ENCODE measurements at places on chromosomes 2 and 18.

DNA sequence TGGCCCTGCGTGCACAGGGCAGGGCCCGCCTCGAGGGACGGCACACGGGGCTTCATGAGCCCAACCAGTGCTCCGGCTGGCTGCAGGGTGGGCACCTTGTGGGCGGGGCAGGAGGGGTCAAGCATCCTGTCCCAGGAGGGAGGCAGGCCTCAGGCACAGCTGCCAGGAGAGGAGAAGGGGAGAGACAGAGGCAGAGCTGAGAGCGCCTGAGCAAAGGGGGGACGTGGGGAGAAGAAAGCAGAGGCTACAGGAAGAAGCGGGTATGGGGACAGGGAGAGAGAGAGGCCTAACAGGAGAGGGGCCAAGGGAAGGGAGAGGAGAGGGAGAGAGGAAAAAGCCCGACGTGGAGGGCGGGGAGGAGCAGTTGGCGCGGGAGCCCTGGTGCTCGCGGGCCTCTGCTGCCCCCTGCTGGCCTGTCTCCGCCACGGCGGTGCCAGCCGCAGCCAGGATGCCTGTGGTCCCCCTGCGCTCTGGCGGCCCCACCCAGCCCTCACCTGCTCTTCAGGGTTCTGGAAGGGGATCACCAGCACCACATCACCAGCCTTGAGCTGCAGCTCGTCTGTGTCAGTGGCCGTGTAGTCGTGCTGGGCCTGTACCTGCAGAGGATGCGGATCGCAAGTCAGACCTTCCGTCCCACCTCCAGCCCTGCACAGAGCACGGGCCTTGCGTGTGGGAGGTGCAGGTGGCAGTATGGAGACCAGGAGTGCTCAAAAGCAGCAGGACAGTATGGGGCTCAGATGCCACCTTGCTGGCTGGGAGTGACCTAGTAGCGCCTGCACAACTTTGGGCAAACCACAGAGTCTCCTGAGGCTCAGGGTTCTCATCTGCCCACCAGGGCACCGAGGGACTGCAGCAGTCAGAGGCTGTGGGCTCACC lies 56.8 kb downstream of the BIN1 start:
- DNase-seq = peak; percentile 65
- peaks cover 24% of the 10 kb centered on the region for H3K36me3 ChIP-seq
- no peaks in the 10 kb centered on the region for H3K4me1 ChIP-seq

DNA sequence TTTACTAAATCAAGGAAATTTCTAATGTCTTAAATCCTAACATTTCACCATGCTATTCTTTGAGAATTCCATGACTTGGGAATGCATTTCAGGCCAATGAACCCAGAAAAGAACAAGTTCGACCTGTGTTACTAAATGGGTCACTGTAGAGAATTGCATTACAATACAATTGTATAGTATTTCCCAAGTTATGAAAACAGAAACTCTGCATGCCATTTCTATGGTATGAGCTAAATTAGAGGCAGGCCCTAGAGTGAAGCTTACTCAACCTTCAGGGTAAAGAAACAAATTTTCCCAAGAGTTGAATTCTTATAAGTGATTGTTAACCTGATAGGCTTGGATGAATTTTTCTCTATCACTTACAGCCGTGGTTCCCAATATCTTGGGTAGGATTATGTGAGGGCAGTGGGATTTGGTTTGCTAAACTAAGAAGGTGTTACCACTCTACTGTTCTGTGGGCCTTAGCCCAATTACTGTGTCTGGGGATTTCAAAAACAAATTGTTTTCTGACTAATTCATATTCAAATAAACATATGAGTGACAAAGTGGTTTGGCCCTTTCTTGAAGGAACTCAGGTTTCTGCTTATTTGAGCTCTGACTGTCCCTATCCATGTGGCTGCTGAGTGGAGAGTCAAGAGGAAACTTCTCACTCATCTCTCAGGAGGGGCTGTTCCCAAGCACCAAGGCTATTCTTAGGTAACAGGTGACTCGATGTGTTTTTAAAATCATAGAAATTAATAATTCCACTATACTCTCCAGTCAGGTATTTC lies 11.2 kb upstream of the SERPINB7 start:
- H3K4me1 ChIP-seq = no peaks in the 10 kb centered on the region
- no peaks in the 10 kb centered on the region for H3K36me3 ChIP-seq
- DNase-seq = no peak
- H3K27ac ChIP-seq = no peak overlapping the region

DNA sequence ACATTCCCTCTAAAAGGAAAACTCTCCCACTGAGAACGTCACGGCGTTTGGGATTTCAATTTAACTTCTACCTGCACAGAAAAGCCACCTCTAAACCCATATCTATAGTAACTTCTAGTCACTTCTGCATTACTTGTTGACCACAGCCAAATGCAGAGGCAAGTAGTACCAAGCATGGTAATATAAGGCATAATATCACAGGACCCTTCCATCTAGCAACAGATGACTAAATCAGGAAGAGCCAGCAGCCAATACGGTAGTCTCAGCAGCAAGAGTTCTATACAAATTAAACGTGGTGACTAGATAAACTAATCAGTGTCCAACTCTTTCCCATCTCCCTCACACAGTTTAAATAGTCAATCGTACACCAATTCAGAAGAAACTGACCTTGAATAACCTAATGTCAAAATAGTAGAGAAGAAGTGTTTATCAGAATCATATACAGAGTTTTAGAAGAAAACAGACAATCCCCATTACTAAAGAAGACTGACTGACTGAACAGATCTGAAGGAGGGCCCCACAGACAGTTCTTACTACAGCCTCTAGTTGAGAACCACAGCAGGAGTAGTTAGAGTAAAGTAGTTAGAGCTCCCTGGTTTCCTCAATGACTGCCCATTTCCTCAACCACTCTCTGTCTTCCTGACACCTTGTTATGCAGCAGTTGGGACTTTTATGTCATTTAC lies 30.0 kb downstream of the MEMO1 start:
- no peaks in the 10 kb centered on the region for H3K27me3 ChIP-seq
- H3K36me3 ChIP-seq = peaks cover 2% of the 10 kb centered on the region
- H3K4me3 ChIP-seq = no peak overlapping the region
- H3K4me1 ChIP-seq = peaks cover 16% of the 10 kb centered on the region
- DNase-seq = peak; percentile 85

GRCh38 chr2:200348897-200349563 lies 42.5 kb downstream of the SPATS2L start:
- no peaks in the 10 kb centered on the region for H3K36me3 ChIP-seq
- H3K27ac ChIP-seq = no peak overlapping the region
- H3K4me1 ChIP-seq = no peaks in the 10 kb centered on the region
- no peak for DNase-seq
- H3K27me3 ChIP-seq = no peaks in the 10 kb centered on the region

- H3K4me1 ChIP-seq = no peaks in the 10 kb centered on the region
- no peak overlapping the region for H3K27ac ChIP-seq
- H3K27me3 ChIP-seq = no peaks in the 10 kb centered on the region
- H3K36me3 ChIP-seq = peaks cover 9% of the 10 kb centered on the region
These were observed 67.8 kb downstream of the ABCG8 start for GRCh38 chr2:43906448-43907109.

DNA sequence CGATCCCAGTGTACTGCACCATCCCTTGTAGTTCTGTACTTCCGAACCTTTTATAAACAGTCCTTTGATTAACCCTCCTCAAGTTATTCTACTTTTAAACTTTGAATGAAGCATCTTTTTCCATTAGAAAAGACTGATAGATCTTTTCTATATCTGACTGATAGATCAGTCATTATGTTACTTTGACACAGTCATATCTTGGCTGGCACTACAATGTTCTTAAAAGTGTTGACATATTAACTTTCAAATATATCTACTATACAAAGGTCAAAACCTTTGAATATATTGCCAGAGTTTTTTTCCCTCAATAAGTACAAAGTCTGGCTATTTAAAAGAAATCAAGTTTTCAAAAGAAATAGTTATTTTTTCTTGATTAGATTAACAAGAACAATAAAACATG lies 35.4 kb upstream of the NABP1 start:
- no peak for DNase-seq
- no peak overlapping the region for H3K27ac ChIP-seq
- H3K4me1 ChIP-seq = peaks cover 12% of the 10 kb centered on the region
- no peak overlapping the region for H3K4me3 ChIP-seq
- no peaks in the 10 kb centered on the region for H3K27me3 ChIP-seq
- no peaks in the 10 kb centered on the region for H3K36me3 ChIP-seq

- H3K4me3 ChIP-seq = no peak overlapping the region
- no peaks in the 10 kb centered on the region for H3K4me1 ChIP-seq
- DNase-seq = no peak
- H3K27ac ChIP-seq = no peak overlapping the region
- H3K36me3 ChIP-seq = no peaks in the 10 kb centered on the region
- no peaks in the 10 kb centered on the region for H3K27me3 ChIP-seq
These were observed 178.0 kb downstream of the ASXL3 start for GRCh38 chr18:33755931-33756560.

GRCh38 chr18:46156124-46156745 lies 52.0 kb downstream of the HAUS1 start:
- H3K4me1 ChIP-seq = peaks cover 18% of the 10 kb centered on the region
- H3K4me3 ChIP-seq = no peak overlapping the region
- no peak for DNase-seq
- H3K27me3 ChIP-seq = no peaks in the 10 kb centered on the region
- H3K36me3 ChIP-seq = no peaks in the 10 kb centered on the region

- H3K36me3 ChIP-seq = peaks cover 43% of the 10 kb centered on the region
- DNase-seq = no peak
- H3K4me1 ChIP-seq = no peaks in the 10 kb centered on the region
- H3K27ac ChIP-seq = no peak overlapping the region
- H3K27me3 ChIP-seq = no peaks in the 10 kb centered on the region
- no peak overlapping the region for H3K4me3 ChIP-seq
These were observed 17.1 kb downstream of the MXD1 start for GRCh38 chr2:69931832-69932595.

- H3K27me3 ChIP-seq = no peaks in the 10 kb centered on the region
- no peaks in the 10 kb centered on the region for H3K36me3 ChIP-seq
- H3K4me1 ChIP-seq = no peaks in the 10 kb centered on the region
- DNase-seq = no peak
- no peak overlapping the region for H3K4me3 ChIP-seq
These were observed 31.7 kb upstream of the EIF2AK3 start for GRCh38 chr2:88658881-88659537.

GRCh38 chr2:140422759-140423158 lies 1642.6 kb upstream of the NXPH2 start:
- H3K4me1 ChIP-seq = no peaks in the 10 kb centered on the region
- H3K36me3 ChIP-seq = no peaks in the 10 kb centered on the region
- H3K4me3 ChIP-seq = no peak overlapping the region
- H3K27me3 ChIP-seq = no peaks in the 10 kb centered on the region

- no peaks in the 10 kb centered on the region for H3K27me3 ChIP-seq
- DNase-seq = no peak
- peaks cover 3% of the 10 kb centered on the region for H3K4me1 ChIP-seq
- H3K36me3 ChIP-seq = peaks cover 2% of the 10 kb centered on the region
These were observed 263.8 kb downstream of the PHLPP1 start for GRCh38 chr18:62979176-62979575.

DNA sequence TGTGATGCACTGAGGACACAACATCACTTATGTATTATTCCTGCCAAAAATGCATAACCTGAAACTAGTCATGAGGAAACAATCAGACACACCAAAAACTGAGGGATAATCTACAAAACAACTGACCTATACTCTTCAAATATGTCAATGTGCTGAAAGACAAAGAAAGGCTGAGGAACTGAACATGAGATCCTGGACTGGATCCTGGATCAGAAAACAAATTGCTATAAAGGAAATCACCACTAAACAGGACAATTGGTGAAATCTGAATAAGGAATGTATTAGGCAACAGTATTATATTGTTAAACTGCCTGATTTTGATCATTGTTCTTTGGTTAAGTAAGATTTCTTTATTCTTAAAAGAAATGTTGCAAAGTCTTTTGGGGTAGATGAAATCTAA lies 28.8 kb downstream of the CUL3 start:
- no peak overlapping the region for H3K27ac ChIP-seq
- H3K27me3 ChIP-seq = no peaks in the 10 kb centered on the region
- peaks cover 13% of the 10 kb centered on the region for H3K4me1 ChIP-seq
- H3K36me3 ChIP-seq = peaks cover 19% of the 10 kb centered on the region
- H3K4me3 ChIP-seq = no peak overlapping the region
- no peak for DNase-seq

DNA sequence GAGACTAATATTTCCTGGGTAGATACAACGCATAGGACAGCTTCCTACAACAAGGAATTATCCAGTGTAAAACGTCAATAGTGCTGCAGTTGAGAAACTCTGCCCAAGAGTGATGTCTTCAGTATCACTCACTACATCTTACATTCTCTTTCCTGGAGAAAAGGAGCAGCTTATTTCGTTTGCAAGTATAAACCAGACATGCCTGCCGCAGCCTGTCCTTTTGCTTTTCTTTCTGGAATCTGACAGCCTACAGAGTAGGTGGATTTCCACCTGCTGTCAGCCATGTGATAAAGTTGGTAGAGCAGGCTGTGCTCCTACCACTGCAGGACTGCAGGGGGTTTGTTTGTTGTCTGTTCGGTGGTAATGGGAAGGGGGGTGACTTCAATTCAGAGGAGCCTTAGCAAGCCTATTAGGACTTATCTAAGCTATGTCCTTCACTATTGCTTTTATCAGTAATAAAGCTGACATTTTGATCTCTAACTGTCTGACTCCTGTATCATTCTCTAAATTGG lies 439.1 kb downstream of the GRB14 start:
- H3K4me3 ChIP-seq = no peak overlapping the region
- H3K4me1 ChIP-seq = no peaks in the 10 kb centered on the region
- no peaks in the 10 kb centered on the region for H3K27me3 ChIP-seq
- no peak for DNase-seq
- no peaks in the 10 kb centered on the region for H3K36me3 ChIP-seq

GRCh38 chr18:64052772-64053171 lies 82.9 kb downstream of the SERPINB8 start:
- no peaks in the 10 kb centered on the region for H3K27me3 ChIP-seq
- no peak overlapping the region for H3K27ac ChIP-seq
- no peak for DNase-seq

GRCh38 chr2:15761910-15762309 lies 170.2 kb downstream of the DDX1 start:
- DNase-seq = no peak
- H3K36me3 ChIP-seq = no peaks in the 10 kb centered on the region
- no peak overlapping the region for H3K27ac ChIP-seq

GRCh38 chr2:54569745-54570301 lies 113.7 kb downstream of the SPTBN1 start:
- H3K27ac ChIP-seq = peak overlapping the region; percentile 93
- peak; percentile 55 for DNase-seq
- peak overlapping the region; percentile 27 for H3K4me3 ChIP-seq

- no peak overlapping the region for H3K4me3 ChIP-seq
- no peak overlapping the region for H3K27ac ChIP-seq
- H3K36me3 ChIP-seq = peaks cover 24% of the 10 kb centered on the region
These were observed 163.1 kb upstream of the WDSUB1 start for GRCh38 chr2:159449504-159450124.

Data from B cell (primary cell).